ENCODE measurements at places on chromosomes 4 and X.

DNA sequence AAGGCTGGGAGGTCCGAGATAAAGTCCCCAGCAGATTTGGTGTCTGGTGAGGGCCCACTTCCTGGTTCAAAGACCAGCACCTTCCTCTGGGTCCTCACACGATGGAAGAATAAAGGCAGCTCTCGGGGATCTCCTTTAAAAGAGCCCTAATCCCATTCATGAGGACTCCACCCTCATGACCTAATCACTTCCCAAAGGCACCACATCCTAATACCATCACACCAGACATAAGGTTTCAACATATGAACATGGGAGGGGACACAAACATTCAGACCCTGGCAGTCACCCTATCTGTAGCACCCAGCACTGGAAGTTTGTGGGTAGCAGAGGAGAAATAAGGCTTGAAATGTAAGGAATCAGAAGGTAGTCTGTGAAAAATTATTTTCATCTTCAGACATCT, 112.9 kb upstream of the NOCT start:
- DNase-seq: no peak

DNA sequence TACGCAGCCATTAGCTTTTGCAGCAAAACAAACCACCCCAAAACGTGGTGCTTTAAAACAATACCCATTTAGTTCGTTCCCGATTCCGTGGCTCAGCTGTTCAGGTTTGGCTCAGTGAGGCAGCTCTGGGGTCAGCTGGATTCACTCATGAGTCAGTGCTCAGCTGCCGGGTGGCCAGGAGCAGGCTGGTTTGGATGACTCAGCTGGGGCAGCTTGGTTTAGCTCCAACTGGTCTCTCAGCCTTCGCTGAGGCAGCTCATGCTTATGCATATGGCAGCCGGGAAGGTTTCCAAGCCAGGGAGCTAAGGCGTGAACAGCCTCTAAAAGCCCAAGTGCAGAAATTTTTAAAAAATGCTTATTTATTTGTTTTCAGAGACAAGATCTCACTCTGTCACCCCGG, 13.3 kb upstream of the CD99 start:
- no peak for DNase-seq

DNA sequence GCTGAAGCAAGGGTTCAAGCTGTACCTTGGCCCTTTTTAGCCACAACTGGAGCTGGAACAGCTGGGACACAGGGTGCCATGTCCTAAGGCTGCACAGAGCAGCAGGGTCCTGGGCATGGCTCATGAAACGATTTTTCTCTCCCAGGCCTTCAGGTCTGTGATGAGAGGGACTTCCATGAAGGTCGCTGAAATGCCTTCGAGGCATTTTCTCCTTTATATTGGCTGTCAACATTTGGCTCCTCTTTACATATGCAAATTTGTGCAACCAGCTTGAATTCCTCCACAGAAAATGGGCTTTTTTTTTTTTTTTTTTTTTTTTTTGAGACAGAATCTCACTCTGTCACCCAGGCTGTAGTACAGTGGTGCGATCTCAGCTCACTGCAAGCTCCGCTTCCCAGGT, 430.8 kb downstream of the PCDH11X start:
- DNase-seq: no peak

- DNase-seq: no peak
These were observed 226.1 kb downstream of the ENOX2 start for GRCh38 chrX:130676861-130677260.

- DNase-seq: no peak
These were observed 1250.6 kb downstream of the ADGRL3 start for GRCh38 chr4:62450740-62451139.

- no peak for DNase-seq
These were observed 52.5 kb downstream of the COQ2 start for GRCh38 chr4:83232082-83232481.

- no peak for DNase-seq
These were observed 45.6 kb upstream of the GRIA3 start for GRCh38 chrX:123138473-123138872.

DNA sequence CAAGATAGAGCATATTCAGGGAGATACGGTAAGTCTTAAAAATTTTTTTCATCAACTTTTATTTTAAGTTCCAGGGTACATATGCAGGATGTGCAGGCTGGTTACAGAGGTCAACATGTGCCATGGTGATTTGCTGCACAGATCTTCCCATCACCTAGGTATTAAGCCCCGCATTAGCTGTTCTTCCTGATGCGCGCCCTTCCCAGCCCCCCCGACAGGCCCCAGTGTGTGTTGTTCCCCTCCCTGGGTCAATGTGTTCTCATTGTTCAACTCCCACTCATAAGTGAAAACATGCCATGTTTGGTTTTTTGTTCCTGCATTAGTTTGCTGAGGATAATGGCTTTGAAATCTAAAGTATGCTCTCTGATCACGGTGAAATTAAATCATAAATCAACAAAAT, 64.2 kb downstream of the HPRT1 start:
- DNase-seq: no peak

DNA sequence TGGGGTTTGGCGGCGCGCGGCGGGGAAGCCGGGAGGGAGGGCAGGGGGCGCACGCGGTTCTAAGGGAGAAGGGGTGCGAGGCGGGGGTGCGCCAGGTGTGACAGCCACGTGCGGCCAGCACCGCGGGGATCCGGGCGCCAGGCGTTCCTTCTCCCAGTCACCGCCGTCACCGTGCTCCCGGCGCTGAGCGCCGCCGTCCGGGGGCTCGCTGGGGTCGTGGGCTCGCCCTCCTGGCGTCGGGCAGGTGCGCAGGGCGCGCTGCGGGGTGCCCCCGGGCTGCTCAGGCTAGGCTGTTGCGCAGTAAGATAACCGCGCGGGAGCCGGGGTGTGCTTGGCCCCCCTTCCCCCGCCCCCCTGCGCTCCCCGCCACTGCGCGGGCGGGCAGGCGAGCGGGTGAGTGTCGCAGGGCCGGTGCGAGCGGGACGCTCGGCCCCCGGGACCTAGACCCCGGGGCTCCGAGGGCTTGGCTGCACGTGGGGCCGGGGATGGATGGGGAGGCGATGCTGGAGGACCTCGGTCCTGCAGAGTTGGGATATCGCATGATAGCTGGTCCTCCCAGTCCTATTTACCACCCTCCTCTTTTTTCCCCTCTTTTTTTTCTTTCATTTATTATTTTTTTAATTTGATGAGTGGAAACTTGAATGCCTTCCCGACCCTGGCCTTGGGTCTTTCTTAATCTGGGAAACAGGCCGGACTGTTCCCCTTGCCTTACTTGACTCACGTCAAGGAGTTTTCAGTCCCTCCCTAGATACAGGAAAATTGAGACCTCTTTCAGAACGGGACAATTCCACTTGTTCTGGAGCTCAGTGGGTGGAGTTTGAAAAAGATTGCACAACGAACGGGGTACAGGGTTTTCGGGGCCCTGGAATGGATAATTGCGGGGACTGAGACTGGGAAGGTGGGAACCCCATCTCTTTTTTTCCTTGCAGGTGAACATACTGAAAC, 797 bp downstream of the TXLNG start:
- no peak for DNase-seq

GRCh38 chr4:108466936-108467902, 153.2 kb upstream of the RPL34 start:
- no peak for DNase-seq

DNA sequence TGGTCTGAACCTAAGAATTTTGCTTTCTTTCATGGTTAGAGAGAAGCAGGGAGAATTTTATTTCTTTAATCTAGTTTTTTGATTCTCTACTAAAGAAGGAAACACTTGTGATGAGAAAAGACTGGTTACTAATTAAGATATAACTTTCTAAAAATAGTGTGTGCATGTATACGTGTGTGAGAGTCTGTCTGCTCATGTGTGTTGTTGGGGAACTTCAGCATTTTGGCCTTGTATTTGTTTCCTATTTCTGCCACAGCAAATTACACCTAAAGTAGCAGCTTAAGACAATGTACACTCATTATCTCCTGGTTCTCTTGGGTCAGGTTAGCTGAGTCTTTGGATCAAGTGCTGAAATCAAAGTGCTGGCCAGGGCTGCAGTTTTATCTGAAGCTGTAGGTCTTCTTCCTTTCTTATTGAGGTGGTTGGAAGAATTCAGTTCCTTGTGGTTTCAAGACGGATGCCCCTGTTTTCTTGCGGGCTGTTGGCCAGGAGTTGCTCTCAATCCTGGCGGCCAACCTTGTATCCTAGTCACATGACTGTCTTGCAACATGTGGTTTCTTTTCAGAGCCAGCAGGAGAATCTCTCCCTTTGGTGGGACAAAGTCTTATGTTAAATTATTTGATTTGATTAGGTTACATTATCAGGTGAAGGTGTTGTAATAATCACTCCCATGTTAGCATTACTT, 188.4 kb upstream of the CLNK start:
- no peak for DNase-seq

GRCh38 chr4:127782275-127783025, at the start of gene HSPA4L:
Gene HSPA4L (plus strand): TSS chr4:127782322. CDS start chr4:127782551, 229 bp downstream.
- DNase-seq: no peak

- DNase-seq: no peak
These were observed 35.7 kb downstream of the FRAS1 start for GRCh38 chr4:78092850-78093249.

- DNase-seq: no peak
These were observed 531 bp downstream of the ZNF141 start for GRCh38 chr4:337932-338758.

GRCh38 chr4:45064741-45065140, 338.4 kb upstream of the GNPDA2 start:
- no peak for DNase-seq

GRCh38 chrX:131827935-131828334, 195.2 kb upstream of the STK26 start:
- no peak for DNase-seq

GRCh38 chrX:115491766-115492165, 69.2 kb upstream of the PLS3 start:
- no peak for DNase-seq

GRCh38 chr4:76659103-76659490, 224.1 kb downstream of the SHROOM3 start:
- DNase-seq: no peak

GRCh38 chrX:72272868-72273267, 4.2 kb downstream of the RPS4X start:
- no peak for DNase-seq

GRCh38 chrX:71910986-71911730, 513 bp downstream of the NHSL2 start:
- DNase-seq: no peak

GRCh38 chr4:77623091-77623490, 17.5 kb downstream of the CXCL13 start:
- no peak for DNase-seq

GRCh38 chrX:12891915-12892506, 14.4 kb upstream of the TLR8 start:
- DNase-seq: no peak

DNA sequence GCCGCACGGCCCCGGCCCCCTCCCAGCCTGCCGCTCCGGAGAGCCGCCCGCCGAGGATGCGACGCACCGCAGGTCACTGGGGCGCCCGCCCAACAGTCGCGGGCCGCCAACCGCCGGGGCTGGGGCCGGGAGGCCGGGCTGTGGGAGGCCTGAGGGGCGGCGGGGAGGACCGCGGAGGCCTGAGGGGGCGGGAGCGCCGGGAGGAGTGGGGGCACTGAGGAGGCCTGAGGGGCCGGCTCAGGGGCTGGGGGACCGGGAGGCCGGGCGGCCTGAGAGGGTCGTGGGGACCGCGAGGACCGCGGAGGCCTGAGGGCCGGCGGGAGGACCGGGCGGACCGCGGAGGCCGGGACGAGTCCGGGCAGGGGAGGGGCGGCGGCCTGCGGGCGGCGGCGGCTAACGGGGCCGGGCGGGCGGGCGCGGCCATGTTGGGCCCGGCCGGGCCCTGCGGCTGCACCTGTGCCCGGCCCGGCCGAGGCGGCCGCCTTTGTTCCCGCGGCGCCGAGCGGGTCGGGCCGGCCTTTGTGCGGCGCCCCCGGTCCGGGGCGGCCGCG, 353 bp downstream of the NSD2 start:
- no peak for DNase-seq

DNA sequence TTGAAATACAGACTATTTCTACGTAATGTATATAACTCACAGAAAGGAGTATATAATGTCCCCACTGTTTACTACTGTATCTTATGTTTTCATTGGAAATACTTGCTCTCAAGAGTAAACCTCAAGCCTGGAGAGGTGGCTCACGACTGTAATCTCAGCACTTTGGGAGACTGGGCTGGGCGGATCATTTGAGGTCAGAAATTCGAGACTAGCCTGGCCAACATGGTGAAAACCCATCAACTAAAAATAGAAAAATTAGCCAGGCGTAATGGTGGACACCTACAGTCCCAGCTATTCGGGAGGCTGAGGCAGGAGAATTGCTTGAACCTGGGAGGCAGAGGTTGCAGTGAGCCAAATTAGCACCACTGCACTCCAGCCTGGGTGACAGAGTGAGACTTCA, 92.8 kb downstream of the COL25A1 start:
- no peak for DNase-seq

- no peak for DNase-seq
These were observed 25.7 kb downstream of the ADGRG2 start for GRCh38 chrX:19096586-19096985.

GRCh38 chrX:154802947-154803346, 2.3 kb downstream of the MPP1 start:
- DNase-seq: no peak

DNA sequence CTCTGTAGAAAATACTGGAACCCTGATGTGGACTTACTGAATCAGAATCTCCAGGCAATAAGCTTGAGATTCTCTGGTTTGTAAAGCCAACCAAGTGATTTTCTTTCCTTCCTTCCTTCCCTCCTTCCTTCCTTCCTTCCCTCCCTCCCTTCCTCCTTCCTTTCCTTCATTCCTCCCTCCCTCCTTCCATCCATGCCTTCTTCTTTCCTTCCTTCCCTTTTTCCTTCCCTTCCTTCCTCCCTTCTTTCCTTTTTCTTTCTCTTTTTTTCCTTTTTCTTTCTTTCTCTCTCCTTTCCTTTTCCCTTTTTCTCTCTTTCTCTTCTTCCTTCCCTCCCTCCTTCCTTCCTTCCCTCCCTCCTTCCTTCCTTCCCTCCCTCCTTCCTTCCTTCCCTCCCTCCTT, 450.8 kb downstream of the GRXCR1 start:
- DNase-seq: no peak

DNA sequence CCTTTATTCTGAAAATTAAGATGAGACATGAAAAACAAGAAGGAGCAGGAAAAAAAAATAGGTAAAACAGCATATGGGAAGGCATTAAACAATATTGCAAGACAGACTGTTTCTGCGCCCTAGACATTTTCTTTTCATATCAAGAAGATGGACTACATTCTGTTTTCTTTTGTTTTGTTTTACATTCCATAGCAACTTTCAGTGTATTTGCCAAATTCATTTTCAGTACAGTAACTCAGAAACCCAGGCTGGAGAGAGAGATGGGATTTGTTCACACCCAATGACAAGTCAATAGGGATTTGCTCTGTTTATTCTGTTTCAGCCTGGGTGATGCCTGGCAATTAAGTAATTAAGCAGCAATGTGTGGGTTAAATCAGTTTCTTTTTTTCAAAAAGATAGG, 892.8 kb upstream of the DIAPH2 start:
- DNase-seq: no peak

- no peak for DNase-seq
These were observed 28.5 kb upstream of the HGFAC start for GRCh38 chr4:3413217-3413671.

DNA sequence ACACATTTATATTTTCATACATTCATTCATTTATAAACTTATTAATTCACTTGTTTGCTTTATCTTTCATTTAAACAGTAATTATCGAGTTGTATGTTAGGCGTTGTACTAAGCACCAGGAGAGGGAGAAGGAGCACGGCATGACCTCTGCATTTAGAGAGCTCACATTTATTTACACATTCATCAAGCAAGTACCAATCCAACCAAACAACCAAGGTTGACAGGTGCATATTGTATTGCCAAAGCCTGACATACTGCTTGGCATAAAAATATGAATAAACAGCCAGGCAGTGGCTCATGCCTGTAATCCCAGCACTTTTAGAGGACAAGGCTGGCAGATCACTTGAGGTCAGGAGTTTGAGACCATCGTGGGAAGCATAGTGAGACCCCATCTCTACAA, 37.0 kb upstream of the CLNK start:
- DNase-seq: no peak

GRCh38 chr4:915595-915994, 16.5 kb downstream of the GAK start:
- no peak for DNase-seq

All from vagina (tissue), 2 donors.